Activated CD8-positive, alpha-beta memory T cell treated with anti-CD3 and anti-CD28 coated beads for 4 hours (primary cell): ENCODE measurements at places on chromosomes 13 and 19.

GRCh38 chr19:34319785-34320184, 45.2 kb upstream of the GPI start:
- DNase-seq: no peak

- DNase-seq: no peak
Observed at GRCh38 chr19:19096641-19097627, 33.1 kb downstream of the SLC25A42 start.

DNA sequence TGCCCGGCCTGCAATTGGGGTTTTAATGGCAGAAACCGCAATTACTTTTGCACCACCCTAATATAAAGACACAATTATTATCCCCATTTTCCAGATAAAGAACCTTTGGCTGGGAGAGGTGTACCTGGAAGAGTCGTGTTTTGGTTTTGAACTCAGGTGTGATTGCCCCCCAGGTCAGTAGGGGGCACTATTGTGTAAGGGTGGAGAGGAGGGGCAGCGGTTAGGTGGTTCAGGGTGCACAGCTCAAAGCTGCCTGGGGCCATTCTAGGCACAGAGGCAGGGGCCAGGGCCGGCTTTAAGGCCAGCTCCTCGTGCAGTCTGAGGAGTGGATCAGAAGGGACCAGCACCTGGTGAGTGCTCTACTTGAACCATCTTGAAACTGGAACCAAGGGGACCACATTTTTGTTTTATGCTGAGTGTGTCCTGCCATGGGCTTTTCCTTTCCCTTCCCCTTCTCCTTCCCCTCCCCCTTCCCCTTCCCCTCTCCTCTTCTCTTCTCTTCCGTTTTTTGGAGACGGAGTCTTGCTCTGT, 5.8 kb upstream of the FCGRT start:
- no peak for DNase-seq

GRCh38 chr19:56823417-56823816, 17.1 kb downstream of the PEG3 start:
- no peak for DNase-seq

DNA sequence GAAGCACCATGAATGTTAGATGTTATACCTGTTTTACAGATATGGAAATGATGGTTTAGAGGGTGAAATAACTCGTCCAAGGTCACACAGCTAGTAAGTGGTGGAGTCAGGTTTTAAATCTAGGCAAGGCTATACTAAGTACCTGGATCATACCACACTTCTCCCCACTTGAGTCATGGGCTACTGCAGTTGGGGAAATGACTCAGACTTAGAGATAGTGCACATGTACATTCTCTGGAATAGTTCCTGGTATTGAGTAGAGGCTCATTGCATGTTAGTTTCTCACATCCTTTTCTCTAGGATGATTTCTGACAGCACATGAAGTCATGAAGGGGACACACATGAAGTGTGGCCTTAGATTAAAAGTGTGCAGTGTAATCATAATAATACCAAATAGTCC, 76.2 kb upstream of the TNFSF11 start:
- no peak for DNase-seq

GRCh38 chr19:50500060-50500752, 10.8 kb downstream of the JOSD2 start:
- DNase-seq: no peak

DNA sequence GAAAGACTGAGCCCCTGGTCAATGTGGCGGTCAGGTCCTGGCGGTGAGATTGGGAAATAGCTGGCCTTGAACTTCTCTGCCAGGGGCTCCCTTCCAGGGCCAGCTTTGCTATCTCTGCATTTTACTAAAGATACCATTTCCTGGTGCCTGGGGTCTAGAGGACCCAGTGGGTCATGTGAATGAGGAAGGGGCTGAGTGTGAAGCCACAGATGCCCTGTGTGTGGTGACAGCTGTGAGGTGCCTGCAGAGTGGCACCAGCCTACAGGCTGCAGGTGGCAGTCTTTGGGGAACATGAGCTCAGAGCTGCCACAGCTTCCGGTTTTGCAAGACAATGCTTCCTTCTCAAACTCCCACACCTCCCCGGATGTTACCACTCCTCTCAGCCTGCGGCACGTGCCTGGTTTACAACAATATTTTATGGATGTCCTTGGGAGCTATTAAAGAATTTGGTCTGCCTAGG, 5.2 kb upstream of the MLNR start:
- DNase-seq: no peak

DNA sequence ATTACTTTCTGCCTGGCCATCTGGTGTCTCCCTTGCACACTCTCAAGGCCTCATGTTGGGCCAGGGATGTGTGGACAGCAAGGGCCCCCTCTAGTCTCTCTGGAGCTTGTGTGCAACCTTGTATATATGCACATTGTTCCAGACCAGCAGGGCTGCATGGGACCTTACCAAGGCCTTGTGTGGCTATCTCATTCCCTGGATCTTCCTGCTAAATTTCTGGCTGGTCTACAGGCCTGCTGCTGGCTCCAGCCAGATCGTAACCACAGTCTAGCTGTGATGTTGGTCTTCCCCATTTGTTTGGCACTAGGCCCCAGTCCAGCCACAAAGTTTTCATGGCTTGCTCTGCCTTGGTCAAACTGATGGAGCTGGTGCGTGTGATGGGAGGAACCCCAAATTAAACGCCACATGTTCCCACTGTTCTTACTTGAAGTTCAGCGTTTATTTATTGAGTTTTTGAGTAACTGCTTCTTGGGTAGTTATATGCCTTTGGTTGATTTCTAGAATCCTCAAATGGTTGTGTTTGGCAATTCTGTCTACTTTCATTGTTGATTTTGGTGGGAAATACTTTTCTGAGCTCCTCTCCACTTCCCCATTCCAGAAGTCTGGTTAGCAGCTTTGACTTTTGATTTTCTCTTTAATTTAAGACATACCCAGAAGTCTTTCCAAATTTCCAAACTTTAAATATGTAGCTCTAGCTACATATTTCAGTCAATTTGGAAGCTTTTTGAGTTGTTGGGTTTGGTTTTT, 56.4 kb downstream of the SIPA1L3 start:
- no peak for DNase-seq

- DNase-seq: no peak
Observed at GRCh38 chr19:34287662-34288140, 33.3 kb downstream of the GARRE1 start.

DNA sequence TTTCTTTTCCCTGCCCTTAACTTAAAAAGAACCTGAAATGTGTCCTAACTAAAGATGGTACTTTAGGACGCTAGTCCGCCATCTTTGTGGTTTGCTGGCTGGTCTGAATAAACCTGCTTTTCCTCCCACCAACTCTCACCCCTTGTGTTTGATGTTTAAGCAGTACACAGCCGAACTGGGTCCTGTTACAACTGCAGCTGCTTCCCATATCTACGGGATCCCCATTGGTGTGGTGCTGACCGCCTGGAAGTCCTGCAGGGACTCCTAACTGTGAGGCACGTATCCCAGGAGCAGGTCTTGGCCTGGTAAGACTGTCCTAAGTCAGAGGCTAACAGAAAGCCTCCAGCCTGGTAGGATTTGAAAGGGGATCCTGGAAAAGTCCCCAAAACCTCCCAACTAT, 40.9 kb upstream of the VSTM2B start:
- no peak for DNase-seq

DNA sequence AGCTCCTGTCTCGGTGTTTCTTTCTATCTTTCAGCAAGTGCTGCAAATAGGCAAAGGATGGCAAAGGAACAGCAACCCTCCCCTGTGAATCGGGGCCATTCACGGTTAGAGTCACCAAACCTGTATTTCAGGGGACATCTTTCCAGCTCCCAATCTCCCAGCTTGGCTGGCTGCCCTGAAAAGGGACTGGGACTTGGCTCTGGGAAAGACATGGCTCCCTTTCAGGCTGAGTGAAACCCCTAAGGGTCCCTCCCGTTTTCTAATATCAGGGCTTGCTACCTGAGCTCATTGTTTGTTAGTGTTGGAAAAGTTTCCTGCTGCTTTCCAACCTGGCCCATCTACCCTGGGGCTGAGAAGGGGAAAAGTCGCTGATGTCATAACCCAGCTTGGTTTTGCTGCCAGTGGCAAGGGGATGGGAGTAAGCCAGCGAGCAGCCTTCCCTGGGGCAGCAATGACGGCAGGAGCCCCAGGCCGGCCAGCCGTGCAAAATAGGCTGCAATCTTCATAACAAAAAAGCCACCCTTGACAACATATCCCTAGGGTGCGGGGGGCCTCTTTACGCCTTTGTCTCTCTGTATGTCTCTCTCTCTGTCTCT, 29.9 kb downstream of the SERP2 start:
- no peak for DNase-seq

DNA sequence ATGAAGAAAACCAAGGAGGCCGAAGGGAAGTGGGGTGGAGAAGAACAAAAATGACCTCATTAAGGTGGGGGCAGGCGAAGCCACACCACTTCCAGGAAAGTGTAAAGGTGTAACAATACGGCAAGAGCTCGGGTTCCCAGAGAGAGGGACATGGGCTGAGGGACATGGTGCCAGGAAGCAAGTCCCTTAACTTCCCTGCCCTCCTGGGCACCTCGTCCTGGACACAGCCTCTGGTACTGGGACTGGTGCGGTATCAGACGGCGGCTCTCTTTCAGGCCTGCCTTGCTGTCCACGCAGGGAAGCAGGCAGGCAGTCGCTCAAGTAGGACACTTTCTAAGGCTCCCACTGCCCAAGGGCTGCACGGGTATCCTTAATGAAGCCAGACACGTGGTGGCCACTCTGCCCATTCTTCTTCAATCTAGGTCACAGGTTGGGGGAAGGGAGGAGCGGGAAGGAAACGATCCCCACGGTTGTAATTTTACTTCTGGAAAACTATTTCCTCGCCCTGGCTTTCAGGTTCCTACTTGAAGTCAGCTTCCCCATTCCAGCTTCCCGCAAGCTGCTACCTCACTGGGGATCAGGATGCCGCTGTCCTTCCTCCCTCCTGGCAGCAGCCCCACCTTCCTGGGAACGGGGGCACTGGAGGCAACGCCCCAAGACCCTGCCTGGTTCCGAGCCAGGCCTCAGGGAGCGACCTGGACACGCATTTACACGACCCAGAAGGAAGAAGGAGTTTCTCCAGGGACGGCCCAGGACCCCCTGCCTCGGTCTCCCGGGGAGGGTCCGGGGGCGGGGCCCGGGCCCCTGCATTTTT, 1.2 kb downstream of the AP3D1 start:
- no peak for DNase-seq

DNA sequence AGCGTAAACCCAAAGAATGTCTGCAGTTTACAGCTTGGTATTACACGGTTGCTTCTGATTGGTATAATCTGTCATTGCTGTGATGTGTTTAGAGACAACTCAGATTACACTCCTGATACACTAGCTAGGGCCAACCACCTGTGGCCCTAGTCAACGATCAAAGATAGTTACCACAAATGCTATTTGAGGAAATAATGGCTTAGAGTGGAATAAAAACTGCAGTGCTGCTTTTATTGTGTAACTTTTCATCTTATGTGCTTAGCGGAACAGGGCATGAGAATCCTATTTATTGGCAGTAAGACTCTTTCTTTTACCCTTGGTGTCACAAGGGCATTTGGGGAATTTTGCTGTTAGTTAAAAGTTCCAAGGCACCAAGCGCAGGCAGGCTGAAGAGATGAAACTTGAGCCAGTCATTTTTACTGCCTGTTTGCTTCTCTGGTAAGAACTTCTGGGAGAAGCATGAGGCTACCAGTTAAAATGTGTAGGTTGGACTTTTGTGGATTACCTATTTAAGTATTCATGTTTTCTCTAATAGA, 363.3 kb downstream of the KCNRG start:
- no peak for DNase-seq

DNA sequence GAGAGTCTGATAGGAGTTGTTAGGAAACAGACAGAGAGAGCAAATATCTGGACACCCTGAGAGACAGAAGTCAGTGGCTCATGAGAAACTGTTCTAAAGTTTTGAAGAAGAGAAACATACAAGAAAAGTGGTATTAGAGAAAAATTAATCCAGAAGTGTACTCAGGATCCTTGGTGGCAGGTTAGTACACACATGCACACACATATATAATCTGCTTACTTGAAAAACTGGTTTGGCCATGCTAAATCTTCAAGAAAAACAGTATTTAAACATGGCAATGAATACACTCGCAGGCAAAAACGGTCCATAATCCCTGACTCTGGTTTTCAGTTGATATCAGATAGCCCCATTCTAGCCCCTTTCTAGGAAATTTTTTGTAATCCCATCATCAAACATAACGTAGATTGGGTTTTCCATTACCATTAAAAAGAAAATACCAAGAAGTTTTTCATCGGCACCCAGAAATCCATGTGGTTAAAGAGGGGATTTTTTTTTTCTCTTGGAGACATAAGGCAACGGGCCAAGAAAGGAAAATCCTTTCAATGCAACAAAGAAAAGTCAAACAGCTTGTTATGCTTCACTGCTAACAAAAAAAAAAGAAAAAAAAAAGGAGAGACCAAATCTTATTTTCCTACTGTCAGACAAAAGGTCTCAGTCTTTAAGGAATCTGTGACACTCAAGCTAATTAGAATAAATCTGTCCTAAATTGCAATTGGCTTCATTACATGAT, 178.0 kb upstream of the MIR17HG start:
- no peak for DNase-seq

GRCh38 chr19:1849132-1849474, 820 bp upstream of the REXO1 start:
- DNase-seq: no peak

GRCh38 chr19:30783936-30784335, 411.8 kb downstream of the ZNF536 start:
- no peak for DNase-seq

DNA sequence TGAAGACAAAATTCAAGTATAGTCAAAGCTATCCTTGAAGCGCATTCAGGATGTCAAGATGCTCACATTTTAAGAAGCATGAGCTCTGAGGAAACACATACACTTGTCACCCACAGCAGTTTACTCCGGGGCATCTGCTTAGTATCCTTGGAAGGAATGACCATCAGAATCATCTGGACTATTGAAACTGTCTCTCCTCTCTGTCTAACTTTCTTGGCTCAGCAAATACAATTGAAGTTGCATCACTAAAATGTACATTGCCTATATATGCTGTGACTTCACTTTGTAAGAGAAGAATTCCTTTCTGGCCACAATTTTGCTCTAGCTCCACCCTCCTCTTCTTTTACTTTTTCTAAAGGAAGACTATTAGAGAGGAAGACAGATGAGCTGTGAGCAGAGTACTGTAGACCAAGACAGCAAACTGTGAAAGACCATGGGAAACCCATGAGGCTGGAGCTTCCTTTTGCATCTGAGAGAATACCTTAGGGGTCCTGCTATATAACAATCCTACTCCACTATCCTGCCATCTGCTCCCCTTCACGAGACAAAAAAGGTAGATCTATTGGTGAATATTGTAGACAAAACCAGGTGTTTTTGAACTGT, 906.3 kb downstream of the PCDH9 start:
- no peak for DNase-seq

- DNase-seq: no peak
Observed at GRCh38 chr13:31733066-31733465, 6.3 kb upstream of the RXFP2 start.

DNA sequence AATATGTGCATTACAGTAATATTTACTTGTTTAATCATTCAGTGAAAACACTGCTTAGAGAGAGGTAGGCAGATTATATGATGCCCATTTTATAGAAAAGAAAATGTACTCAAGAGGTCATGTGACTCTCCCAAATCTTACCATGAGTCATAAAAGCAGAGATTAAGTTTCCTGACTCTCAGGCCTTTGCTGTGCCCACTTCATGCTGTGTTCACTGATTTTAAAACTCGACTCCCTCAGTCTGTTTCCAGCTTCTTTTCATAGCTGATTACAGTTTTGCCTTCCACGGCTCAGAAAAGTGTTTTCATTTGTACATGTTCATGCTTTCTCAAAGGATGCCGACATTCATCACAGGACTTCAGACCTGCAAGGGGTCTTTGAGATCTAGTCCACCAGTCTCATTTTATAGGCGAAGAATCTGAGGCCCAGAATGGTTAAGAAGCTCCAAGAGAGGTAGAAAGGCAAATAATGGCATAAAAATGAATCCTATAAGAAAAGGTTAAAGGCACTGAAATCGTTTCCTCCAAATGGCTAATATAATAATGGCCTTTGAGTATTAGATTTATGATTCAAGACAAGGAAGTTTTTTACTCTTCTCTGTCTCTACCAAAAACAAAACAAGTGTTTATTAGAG, 9.0 kb upstream of the IPO5 start:
- DNase-seq: no peak
